ENCODE measurements at places on chromosomes 7 and 10.

GRCh38 chr7:94069162-94069739, 65.1 kb upstream of the BET1 start:
- DNase-seq = no peak

- DNase-seq = no peak
These were observed 15.6 kb upstream of the MUC3A start for GRCh38 chr7:100933734-100934133.

DNA sequence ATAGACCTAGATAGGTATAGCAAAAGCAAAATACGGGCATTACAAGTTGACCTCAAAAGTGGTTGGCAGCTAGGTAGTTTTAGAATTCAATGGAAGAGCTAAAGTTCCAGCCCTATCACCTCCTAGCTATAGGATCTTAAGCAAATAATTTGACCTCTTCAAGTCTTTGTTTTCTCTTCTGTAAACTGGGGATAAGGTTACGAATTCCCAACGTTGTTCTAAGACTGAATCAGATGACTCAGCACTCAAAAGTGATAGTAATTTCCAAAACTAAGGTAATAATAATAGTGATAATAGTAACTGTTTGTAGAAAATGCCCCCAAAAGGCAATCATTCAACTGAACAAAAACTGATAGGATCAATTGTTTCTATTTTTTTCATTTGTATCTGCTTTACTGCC, 445.2 kb downstream of the KCNMA1 start:
- DNase-seq = no peak

DNA sequence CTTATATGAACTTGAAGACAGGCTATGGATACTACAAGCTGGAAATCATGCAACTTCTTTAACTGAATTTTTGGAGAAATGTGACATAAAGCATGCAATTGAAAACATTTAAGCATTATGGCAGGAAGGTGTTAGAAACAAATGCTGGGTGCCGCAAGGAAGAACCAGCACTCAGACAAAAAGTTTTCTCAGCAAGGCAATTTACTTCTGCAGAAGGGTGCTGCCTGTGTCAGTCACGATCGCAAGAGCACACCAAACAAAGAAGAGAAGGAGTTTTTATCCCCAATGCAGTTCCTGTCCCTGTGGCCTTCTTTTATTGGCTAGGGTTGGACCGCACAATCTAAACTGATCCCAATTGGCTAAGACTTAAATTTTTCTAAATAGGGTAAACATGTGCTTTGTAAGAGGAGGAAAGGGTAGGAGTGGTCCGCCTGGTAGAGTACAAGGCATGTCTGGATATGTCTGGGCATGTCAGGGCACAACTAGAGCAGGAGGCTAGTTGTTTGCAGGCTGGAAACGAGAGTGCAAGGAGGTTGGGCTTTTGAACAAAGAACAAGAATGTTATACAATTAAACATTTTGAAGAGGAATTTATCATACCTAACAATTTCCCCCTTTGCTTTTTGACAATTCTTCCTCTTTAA, 109.6 kb upstream of the FAM3C start:
- DNase-seq = no peak

DNA sequence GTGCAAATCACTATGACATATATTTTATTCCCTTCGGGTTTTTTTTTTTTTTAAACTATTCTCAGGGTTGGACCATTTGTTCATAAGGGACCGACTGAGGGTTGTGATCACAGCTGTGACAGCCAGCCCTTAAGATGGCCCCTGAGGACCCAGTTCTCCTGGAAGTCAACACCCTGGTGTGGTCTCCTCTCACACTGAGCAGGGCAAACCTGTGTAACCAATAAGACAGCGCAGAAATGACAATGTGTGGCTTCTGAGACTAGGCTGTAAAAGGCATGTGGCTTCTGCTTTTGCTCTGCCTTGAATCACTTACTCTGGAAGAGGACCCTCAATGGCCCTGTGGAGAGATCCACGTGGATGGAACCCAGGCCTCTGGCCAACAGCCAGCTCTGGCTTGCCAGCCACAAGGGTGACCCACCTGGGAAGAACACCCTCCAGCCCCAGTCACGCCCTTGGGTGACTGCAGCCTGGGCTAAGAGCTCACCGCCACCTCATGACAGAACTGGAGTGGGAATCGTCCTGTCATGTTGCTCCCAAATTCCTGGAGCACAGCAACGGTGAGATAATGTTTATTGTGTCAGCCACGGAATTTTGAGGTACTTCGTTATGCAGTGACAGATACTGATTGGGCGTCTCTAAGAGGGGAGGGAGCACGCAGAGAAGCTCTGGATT, 127.1 kb downstream of the CLEC2L start:
- DNase-seq = no peak

DNA sequence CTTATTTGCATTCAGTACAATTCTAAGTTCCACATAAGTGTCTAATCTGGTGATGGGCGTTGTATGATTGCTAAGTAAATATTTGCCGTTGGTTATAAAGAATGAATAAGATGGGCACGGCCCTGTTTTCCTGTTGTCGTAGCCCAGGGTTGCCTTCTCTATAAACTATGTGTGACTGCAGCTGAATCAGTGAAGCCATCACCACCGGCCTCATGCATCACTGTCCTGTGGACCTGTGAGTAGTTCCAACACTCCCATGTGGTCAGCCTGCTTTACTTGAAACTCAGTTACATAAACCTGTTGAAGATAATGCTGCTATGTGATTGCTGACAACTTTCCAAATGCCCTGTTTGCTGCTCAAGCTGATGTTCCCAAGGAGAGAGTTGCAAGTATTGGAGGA, 21.6 kb upstream of the KLF6 start:
- no peak for DNase-seq

DNA sequence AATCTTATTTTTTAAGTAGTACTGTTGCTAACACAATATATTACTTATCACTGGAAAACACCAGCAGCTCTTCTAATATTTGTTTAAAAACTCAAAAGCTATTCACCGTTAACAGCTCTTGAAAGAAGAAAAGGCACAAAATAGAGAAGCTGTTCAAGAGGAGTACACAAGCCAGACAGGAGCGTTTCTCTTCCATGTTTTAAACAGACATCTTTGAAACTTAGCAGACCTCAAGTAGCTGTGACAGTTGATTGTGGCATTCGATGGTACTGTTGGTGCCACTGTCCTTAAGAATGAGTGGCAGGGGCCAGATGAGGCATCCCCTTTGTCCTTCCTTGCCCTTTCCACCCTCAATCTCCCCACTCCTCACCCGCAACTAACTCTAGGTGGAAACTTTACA, 81.6 kb upstream of the PRR15 start:
- no peak for DNase-seq

DNA sequence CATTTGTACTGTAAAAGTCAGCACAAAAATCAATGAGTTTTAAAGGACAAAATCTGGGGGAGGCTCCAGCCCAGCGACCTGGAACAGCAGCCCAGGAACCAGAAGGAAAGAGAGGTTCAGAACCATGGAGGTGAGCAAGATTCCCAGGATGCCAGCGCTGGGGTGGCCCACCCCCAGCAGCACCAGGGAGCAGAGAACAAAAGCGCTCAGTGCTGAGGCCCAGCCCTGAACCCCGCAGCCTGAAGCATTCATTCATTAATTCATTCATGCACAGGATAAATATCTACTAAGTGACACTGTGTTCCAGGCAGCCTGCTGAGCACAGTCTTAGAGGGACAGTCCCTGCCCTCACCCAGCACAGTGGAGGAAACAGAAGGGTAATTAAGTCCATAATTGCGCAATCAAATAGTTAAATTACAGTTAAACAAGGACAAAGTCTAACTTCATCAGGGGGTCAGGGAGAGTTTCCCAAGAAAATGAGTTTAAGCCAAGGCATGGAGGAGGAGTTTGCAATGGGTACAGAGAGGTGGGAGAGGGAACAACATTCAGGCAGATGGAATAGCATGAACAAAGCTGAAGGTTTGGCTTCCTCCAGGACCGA, 202.3 kb downstream of the GRID1 start:
- DNase-seq = no peak

DNA sequence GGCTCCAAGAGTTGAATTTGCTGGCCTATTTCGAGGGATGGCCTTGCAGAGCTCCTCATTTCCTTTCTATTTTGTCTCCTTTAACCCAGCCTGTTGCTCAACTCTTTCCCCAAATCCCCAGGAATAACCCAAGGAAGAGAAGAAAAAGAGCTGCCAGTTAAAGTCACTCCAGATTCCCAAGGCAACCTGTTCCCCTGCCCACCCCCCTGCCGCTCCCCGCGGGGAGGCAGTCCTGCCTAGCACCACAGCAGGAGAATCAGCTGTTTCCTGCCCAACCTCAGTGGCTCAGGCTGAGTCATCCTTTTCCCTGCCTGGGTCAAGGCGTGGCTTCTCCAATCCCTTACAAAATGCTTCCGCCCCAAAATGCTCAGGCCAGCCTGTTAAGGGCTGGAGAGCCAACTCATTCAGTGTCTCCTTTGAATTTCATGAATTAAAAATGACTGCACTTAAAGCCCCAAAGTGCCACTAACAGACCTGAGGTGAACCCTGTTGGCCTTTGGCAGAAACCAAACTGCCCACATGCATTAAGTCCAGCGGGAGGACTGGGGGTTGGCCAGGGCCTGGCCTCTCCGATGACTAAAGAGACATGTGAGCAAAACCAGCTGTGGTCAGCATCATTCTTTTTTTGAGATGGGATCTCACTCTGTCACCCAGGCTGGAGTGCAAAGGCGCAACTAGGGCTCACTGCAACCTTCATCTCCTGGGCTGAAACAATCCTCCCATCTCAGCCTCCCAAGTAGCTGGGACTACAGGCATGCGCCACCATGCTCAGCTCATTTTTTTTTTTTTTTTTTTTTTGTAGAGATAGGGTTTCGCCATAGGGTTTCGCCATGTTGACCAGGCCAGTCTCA, 83.2 kb upstream of the KIF5B start:
- peak; percentile 89 for DNase-seq

DNA sequence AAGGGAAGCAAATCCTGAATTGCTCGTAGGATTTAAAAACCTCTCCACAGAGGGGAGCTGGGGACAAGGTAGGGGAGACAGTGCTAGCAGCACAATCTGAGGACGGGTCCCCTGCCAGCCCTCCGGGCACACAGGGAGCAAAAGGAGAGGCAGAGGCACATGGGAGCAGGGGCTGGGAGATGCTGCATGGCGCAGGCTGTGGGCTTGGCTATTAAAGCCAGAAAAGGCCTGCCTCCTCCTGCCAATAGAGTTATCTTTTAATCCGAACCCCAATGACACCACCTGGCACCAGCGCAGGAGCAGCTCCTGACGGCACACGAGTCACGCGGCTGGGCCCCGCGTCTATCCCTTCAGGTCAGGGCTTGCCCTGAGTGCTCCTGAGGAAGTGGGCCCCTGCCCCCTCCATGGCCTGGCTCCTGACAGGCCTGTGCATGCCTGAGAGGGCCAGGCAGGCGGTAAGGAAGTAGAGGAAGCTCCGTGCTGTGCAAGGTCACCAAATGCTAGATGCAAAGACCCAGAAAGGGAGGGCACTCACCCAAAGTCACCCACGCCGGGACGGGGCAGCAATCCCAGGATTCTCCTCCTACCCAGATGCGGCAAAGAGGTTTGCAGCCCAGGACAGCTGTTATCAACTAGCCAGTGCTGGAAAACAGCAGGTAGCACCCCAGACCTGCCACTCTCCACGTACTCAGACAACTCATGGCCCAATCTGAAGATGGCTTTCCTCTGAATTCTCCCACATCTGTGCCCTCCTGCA, 28.1 kb downstream of the DLG5 start:
- DNase-seq = no peak

- DNase-seq = no peak
These were observed 190.1 kb downstream of the MLLT10 start for GRCh38 chr10:21724020-21724589.

DNA sequence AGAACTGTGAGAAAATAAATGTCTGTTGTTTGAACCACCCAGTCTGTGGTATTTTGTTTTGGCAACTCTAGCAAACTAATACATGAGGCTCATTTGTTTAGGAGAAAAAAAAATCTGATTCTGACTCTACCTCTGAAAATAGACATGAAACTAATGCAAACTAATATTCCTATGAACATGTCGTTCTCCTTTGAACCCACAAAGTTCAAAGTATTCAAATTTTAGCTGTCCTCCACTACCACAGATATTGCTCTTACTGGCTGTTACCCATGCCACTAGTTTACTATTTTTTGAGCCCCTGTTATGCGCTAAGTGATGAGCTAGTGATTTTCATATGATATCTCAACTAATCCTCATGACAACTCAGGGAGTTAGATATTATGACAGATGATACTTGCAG, 58.8 kb upstream of the ZNF804B start:
- DNase-seq = no peak
